ENCODE measurements at places on chromosomes 6 and 20. TPM values are rescaled to one million over a fixed set of nuclear protein-coding genes. Genes with fewer than 3 reads are reported as not detected.

GRCh38 chr20:20229595-20229994 lies 138.3 kb upstream of the INSM1 start:
- DNase-seq, result no peak

GRCh38 chr20:40279390-40279789 lies 409.6 kb downstream of the MAFB start:
- DNase-seq, result no peak

DNA sequence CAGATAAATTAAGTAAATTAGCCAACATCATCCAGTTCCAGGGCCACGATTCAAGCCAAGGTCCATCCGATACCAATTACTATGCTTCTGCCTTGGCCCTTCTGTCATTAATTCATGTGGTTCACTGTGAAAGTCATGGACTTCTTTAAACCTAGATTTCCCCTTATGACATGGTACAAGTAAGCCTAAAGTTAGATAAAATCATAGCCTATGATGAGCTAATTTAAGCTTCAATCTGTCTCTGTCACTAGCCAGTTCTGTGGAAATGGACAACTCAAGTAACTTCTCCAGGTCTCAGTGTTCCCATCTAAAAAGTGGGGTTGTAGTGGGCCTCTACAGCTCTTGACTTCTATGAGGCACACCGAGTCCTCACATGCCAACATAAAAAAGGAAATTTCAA lies 225.5 kb upstream of the MARCKS start:
- no peak for DNase-seq

- DNase-seq, result no peak
Measured at GRCh38 chr20:19104186-19104585, 108.3 kb upstream of the SLC24A3 start.

GRCh38 chr20:1509237-1509636 lies 18.0 kb upstream of the SIRPB2 start:
- DNase-seq, result no peak

- DNase-seq, result no peak
Measured at GRCh38 chr6:100671740-100672139, 207.0 kb upstream of the SIM1 start.

The GPR6 gene
- total RNA-seq, result 0.12 TPM

The F13A1 gene
- 58.7 TPM for total RNA-seq

The RHAG gene
- total RNA-seq, result not detected

The CLPSL2 gene
- 4.3 TPM for total RNA-seq

DNA sequence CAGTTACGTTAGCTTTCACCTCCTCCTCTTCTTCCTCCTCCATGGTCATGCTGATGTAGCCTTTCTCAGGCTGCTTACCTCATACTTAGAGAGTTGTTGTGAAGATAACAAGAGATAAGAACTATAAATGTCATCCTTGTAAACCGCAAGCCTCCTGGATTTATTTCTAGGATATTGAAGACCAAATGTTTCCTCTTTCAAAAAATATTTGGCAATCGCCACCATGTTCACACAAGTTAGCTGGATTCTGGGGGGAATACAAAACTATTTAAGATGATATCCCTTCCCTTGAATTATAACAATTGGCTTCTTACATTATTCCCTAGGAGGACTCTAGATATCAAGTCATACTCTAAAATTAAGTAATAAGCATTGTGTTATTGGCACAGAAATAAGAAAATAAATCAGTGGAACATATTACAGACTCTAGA lies 99.8 kb upstream of the PLEKHG1 start:
- no peak for DNase-seq

DNA sequence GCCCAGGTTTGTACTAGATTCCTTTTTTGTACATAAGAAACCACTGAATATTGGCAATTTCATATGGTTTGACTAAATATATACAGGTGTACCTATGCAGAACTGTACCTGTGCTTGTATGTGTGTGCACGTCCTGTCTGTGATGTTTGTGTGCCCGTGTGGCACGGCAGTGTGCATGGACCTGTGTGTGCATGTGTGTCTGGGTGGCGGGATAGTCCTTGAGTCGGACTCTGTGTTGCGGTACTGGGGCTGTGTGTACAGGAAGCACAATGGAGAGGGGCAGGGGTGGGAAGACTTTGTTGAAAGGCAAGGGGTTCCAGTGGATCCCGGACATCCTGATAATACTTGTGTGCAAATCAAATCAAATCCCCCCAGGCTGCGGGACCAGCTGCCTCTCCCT lies 3.4 kb upstream of the FAM83C start:
- DNase-seq, result no peak

The GDAP1L1 gene
- not detected for total RNA-seq

- DNase-seq, result no peak
Measured at GRCh38 chr6:13165502-13166172, 162.7 kb downstream of the TBC1D7 start.

The C6orf15 gene
- total RNA-seq, result not detected

DNA sequence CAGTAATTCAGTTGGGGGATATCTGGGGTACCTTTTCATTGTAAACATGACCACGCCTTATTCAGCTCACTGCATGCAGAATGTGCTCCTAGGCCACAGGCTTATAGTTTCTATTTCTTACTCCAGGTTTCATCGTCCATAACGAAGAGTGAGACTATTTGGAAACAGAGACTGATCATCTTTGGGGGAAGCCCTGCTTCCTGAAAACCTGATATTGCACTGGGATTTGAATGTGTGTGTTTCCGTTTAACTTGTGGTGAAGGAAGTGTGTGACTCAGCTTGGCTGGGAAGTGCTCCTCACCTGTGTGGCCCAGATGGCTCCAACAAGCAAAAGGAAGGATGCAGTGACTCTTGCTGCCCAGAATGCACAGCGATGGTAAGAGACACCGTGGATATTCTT lies 19.6 kb upstream of the LTV1 start:
- DNase-seq, result no peak

DNA sequence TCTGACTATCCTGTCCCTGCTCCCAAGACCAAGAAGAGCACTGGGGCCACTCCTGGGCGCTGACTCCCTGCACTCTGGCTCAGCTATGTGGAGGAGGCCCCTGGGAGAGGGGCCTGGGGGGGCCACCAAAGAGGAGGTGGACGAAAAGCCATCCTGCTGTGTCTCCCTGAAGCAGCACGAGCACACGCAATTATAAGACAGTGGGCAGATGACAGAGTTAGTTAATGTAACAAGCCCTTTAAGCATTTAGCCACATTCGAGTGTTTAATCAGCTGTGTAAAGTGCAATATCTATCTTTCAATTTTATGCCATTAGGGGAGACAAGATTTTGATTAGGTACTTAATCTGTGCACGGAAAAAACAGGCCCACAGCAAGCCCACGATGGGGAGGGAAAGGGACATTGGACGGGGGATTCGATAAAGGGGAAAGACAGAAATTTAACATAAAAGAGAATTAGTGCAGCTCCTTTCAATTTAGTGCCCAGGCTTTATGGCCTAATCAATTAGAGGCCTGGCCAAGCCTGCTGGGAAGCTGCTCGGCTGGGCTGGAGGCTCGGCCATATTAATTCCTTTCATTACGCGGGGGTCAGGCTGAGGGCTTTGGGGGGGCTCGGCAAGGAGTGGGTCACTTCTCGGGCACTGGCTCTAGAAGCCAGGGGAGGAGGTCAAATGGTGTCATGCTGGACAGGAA lies 286.2 kb downstream of the DHX35 start:
- no peak for DNase-seq

DNA sequence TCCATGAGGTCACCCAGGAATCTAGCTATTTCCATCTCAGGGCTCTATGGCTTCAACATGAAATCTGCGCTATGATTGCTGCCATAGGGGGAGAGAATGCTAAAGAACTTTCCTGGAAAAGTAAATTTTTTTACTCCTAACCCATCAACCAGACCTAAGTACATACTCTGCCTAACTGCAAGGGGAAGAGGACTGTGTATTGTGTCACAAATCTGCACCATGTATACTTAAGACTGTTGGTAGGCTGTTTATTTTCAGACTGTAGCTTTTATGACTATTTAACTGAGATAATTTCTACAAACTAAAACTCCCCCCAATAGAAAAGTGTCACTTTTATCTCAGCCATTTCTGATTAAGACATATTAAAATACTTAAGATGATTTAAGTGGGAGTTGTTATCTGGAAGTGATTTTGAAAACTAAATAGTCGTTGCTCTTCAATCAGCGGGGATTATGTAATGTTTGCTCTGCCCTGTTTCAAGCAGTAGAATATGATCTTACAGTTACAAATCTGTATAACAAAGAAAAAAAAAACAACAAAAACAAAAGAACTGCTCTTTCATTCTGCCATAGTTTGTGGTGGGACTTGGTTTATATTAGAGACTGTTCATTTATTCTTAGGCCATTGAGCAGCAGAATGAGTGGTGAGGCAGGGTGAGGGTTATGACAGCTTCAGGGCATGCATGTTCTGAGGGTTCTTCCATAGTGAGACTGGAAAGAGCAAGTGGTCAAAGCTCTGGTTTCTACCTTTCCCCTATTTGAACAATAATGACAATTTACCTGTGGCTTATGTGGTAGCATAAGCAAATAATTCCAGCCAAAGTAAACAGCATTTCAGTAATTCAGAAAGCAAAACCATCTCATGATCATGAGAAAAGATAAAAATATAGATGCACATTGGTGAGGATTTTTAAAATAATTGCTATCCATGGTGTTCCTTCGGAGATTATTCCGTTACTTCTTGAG lies 126.3 kb upstream of the CEP162 start:
- DNase-seq, result no peak

DNA sequence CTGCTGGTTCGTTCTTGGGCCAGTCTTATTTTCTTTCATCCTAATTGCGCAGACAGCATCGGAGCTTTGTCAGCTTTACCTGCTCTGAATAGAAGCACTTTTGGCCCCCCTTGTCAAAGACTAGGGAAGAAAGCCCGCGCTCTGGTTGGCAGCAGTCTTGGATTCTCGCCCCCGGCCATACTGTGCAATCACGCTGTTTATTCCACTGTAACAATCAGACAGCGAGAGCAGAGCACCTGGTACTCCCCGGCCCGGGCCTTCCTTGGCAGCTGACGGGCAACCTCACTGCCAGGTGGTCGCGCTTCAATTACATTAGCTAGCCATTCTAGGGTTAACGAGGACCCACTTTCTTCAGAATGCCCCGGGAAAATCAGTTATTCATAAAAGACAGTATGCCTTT lies 72.6 kb downstream of the INSM1 start:
- DNase-seq, result no peak

DNA sequence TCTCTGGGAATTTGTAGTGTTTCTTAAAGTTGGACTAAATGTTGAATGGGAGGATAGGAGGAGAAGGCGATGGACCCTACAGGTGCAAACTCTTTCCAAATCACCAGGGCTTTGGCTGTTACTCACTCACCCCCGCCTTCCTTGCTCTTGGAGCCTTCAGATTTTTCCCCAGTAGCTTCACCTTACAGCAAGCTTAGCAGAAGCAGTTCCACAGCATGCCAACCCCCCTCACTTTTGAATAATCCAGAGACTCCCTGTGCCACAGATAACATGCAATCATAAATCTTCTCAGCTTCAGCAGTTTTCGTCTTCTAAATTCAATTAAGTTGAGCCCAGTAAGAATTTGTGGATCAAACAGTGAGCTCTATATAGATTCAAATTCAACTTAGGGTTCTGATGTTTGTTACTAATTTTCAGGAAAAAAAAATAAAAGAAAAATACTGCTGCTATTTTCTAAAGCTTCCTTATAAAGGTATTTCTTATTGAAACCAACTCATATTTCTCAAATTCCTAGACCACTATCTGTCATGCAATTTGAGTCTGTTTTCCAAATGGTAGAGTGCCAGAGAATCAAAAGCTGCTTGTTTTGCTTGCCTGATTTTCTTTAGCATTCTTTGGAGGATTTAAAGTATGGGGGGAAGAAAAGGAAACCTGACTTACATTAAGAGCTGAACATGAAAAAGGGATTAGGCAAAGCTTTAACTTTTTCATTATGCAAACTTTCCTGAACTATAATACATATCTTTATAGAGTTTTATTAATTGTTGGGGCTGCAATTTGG lies 166.4 kb downstream of the EYA4 start:
- no peak for DNase-seq

DNA sequence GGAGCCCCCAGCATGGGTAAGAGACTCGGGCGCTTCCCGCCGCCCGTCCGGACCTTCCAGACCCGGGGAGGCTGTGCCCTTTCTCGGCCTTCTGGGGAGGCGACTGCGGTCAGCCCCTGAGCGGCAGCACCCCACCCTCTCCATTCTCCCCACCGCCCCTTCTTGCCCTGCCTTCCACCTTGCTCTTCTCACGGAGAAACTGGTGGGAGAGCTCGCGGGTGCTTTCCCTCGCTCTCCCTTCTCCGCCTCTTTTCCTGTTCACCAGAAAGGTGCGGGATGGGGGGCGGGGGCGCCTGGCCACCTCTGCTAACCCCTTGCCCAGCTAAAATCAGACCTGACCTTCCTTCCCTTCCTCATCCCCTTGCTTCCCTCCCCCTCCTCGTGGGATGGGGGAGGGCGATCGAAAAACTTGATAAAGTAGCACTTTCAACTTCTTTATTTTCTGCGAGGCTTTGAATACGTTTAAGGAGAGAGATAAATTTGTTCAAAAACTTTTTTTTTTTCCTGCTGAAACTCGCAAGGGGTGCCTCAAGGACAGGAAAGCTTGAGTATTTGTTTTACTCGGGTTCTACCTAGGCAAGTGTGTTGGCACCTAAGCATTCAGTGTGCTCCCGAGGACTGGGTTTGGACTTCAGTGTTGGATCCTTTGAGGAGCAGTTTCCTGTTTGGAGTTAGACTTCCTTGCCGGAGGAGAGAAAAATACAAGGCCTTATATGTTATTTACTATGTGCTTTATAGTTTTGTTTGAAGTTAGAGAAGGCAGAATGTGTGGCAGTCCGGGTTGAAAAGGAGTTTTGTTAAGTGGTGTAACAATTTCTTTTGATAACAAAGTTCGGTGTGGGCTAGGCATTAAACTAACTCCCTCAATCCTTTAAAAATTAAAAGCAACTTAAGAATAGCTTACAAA lies 897 bp downstream of the CD2AP start:
- no peak for DNase-seq

The RIPPLY2 gene
- total RNA-seq, result not detected

The SPATS1 gene
- total RNA-seq, result not detected

The HECA gene
- 7.1 TPM for total RNA-seq

DNA sequence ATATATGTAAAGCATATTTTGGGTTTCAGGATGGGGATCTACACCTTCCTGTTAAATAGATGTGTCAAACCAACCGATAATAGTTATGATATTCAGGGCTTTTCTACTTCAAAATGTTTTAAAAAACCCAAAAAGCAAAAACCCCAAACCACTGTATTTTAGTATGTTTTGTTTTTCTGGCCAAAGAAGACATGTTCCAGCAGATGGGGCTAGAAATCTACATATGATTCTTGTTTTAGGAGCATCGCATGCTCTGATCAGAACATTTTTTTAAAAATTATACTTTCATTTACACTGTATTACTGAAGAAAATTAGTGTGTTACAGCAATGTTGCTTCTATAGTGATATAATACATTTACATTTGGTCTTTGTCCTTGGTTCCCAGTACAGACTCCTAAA lies 11.0 kb downstream of the RMND1 start:
- no peak for DNase-seq

The SAMD3 gene
- 1.1 TPM for total RNA-seq

The GINS1 gene
- total RNA-seq, result 0.52 TPM

The OR2B6 gene
- total RNA-seq, result not detected

The ANKRD66 gene
- total RNA-seq, result not detected

- no peak for DNase-seq
Measured at GRCh38 chr6:20366082-20366830, 35.4 kb upstream of the E2F3 start.

The TMEM151B gene
- total RNA-seq, result 0.06 TPM

The LAMA2 gene
- total RNA-seq, result 26.2 TPM

Data from pancreas (tissue), 10 donors.